ENCODE measurements at places on chromosomes 12 and 14.

- no peak for DNase-seq
These were observed 106.5 kb downstream of the SAMD4A start for GRCh38 chr14:54673193-54674045.

DNA sequence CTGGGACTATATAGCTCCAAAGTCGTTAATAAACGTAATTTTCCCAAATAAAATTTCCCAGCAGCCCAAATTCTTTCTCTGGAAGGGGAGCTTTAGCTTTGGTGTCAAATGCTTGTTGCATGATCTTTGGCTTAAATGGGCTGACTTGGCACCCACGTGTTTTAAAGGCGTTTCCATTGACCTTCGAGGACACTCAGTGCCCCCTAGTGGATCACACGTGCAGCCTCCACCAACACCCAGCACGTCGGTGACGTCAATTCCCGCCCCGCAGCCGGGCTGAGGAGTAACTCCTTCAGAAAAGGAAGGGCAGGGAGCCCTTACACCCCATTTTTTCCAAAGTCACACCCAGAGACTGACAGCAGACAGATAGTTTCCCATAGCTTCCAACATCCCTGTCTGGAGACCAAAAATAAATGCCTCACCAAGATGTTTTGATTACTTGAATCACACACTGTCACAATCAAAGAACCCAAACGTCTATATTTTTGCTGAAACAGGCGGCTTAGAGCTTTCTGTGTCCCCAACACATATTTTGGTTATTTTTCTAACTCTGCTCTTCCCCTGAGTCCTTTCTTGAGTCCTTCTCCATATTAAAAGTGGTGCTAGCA is 707.9 kb downstream of the AACS start:
- no peak for DNase-seq

- no peak for DNase-seq
These were observed 45.5 kb downstream of the SLC38A6 start for GRCh38 chr14:61026526-61026925.

DNA sequence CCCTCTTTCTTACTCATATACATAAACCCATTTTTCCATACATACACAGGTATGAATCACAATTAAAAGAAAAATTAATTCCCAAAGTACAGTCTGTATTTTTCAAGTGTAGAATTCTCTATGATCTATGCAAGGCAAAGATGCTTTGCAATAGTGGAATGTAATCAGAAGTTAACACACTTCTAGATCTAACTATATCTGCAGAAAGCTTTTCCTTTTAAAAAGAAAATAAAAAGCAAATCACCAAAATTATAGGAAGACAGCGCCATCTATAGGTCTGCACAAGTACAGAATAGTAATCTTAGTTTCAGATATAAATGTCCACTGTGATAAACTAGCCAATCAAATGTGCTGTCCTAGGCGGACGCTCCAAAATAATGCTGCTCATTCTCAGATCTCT is 22.0 kb downstream of the SLC25A21 start:
- peak; percentile 59 for DNase-seq

- no peak for DNase-seq
These were observed 8.7 kb downstream of the DACT1 start for GRCh38 chr14:58646479-58646878.

DNA sequence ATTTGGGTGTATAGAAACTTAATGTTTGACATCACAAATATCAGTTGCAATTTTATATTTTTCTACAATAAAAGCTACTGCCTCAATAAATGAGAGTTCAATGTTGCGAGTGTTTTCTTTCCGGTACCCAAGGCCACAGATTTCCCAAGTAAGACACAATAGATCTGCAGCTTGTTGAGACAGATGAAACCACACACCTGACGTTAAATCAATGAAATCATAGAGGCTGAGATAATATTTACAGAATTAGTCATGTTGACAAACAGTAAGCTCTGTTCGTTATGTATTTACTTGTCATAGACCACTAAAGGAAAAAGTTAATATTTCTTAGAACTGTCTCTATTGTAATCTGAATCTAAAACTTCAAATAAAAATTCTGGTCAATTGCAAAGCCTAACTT is 49.2 kb upstream of the PTHLH start:
- DNase-seq: no peak

DNA sequence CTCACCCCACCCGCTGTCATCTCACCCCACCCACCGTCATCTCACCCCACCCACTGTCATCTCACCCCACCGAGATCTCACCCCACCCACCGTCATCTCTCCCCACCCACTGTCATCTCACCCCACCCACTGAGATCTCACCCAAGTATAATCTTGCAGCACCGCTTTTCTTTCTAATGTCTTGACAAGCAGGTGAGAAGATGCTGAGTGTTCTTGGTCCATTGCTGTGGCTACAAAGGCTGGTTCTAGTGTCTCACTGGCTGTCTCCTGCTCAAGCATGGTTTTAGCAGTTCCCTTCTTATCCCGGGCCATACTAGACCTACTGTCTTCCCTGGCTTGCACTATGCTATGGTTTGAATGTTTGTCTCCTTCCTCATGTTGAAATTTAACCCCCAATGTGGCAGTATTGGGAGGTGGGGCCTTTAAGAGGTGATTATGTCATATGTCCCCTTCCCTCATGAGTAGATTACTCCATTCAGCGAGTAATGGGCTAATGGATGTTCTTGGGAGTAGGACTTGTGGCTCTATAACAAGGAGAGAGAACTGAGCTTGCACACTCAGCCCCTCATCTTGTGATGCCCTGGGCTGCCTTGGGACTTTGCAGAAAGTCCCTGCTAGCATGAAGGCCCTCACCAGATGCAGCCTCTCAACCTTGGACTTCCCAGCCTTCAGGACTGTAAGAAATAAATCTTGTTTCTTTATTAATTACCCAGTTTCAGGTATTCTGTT is 47.7 kb upstream of the PPP2R5C start:
- no peak for DNase-seq

- DNase-seq: no peak
These were observed 10.6 kb downstream of the VWF start for GRCh38 chr12:6113691-6114475.

DNA sequence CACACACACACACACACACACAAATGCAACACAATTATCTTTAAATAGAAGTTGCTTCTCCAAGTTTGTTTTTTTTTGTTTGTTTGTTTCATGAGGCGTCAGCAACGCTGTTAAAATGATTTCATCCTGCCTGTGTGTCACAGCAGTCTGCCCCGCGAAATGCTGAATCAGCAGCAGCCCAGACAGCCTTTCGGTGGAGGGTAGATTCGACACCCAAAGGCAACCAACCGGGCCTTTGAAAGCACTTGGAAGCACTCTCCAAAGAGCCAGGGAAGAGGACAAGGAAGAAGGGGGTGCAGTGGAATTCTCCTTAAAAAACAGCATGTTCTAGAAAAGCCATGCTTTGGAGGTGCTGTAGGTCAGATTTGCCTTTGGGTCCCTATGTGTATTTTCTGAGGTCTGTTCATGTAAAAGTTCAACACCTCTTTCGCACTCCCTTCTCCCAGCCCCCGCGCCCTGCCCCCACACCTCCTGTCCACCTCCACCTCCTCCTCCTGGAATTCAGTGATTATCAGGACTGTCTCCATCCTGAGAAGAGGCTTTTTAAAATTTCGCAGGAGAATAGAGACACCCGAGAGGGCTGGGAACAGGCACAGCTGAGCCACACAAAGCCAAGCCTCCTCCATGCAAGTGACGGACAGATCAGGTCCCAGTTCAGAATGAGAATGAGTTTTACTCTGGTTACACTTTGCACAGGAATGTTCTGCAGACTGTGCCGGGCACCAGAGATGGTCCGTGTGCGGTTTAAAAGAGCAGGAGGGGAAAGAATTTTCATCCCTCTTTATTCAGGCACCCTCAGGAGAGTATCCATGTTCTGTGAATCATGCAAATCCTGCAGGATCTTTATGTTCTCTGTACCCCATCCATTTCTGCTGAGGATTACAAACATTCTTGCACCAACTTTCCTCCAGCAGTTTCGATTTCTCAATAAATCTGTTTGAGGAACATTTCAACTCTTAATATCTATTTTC is 177.9 kb downstream of the ETV6 start:
- peak; percentile 39 for DNase-seq

- DNase-seq: no peak
These were observed 1891.0 kb upstream of the FLRT2 start for GRCh38 chr14:83638748-83639504.

GRCh38 chr12:112122823-112123690 is 2.3 kb upstream of the TRAFD1 start:
- peak; percentile 92 for DNase-seq

- no peak for DNase-seq
These were observed 878.9 kb upstream of the SEL1L start for GRCh38 chr14:82412545-82412944.

- DNase-seq: no peak
These were observed 153.7 kb upstream of the PLXNC1 start for GRCh38 chr12:93994721-93995120.

Measured in EH (cell line).